ENCODE measurements at places on chromosomes 11 and 22.

DNA sequence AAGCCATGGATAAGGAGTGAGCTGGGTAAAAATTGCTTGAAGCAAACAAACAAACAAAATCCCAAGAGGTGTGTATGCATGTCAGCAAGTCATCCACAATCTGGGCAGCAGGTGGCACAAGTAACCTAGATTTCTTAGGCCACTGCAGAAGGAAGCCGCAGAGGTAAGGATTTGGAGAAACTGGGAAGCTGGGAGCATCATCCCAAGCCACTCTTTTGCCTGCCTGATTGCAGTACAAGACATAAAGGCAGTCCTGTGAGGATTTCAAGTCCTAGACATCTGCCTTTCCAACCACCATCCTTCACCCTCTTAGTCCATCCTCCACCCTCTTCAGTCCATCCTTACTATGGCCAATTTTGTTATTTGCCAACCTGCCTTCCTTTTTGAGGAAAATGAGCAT, 67.2 kb upstream of the BMAL1 start:
- DNase-seq: peak; percentile 62

DNA sequence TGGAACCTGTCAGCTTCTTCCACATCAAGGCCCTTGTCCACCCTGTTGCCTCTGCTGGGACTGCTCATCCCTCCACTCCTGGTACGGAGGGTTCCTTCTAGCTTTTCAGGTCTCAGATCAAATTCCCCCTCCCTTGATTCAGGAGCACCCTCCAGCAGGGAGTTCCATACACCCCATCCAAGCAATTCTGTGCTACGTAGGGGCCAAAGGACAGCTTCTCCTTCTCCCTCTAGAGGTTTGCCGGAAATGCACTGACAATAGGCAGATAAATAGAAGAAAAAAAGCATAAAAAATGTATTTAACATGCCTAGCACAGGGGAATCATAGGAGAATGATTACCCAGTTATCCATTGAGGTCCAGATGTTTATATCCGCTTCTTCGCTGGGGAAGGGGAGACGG, 3.3 kb upstream of the CARD10 start:
- DNase-seq: no peak

DNA sequence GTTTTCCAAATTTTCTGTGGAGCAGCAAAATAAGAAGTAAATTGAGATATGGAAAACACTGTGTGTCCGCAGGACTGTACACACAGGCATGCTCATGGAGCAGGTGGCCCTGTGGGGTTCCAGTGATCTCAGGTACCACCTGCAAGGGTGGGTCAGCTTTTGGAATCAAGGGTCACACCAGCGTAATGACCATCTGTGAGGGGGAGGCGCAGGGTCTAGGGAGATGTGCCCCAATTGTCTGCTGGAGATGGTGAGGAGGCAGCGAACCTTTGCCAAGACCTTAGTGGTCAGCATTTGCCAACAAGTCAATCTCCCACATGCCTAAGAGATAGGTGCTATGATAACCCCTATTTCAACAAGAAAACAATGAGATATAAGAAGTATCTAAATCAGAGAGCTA, 49.4 kb downstream of the SHANK2 start:
- no peak for DNase-seq

GRCh38 chr11:74388678-74389327, 9.4 kb downstream of the PGM2L1 start:
- DNase-seq: peak; percentile 90

DNA sequence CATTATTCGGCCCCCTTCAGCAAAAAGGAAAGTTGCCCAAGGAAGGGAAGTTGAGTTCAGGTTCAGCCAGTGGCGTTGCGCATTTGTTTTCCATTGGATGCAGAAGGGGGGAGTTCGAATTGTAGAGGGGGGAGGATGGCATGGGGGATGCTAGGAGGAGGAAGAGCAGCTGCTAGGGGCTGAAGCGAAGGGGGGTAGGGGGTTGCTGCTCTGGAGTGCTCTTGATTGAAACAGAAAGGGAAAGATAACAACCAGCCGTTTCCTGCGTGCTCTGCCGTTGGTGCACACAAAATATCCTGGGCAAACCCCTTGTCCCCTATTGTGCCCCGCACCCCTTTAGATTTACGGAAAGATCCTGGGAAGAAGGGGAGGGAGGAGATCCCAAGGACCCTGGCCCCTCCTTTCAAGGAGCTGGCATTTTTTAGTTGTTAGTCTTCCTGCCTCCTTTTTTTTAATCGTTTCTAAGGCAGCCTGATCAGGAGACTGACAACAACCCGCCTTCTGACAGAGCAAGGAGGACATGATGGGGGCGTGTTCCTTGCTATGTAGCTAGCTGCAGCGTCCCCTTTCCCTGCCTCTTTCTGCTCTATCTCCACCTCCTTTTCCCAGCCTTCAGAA, 2.1 kb downstream of the KMT2A start:
- peak; percentile 71 for DNase-seq

DNA sequence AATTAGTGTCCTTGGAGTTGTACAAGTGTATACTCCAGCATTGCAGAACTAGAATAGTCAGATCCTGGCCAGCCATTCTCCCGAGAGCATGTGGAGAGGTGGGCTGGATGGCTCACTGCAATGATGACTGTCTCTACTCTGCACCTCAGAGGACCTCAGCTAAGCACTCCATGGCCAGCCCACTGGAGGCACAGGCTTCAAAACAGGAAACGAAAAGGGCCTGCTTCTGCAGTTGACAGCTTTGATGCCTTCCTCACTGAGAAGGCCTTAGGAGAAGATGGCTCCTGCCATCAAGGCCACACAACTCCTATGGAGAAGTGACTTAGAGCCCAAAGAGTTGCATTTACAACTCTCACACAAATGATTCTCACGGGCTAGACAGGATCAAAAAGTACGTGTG, 9.1 kb downstream of the POLD4 start:
- peak; percentile 58 for DNase-seq

GRCh38 chr11:45917286-45917622, 423 bp downstream of the PEX16 start:
- DNase-seq: peak; percentile 37

DNA sequence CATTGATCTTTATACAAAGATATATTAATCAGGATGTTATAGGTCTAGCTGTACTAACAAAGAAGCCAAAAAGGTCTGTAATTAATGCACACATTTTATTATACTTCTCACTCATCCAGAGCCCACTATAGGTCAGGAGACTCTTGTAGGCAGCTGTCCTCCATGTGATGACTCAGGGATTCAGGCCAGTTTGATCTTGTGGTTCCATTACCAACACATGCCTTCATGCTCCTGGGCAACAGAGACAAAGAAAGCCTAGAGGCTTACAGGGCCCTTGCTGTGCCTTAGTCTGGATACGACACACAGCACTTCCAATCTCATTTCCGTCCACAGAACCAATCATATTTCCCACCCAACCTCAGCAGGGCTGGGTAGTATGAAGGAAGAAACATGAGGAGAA, 150.3 kb upstream of the NCAM1 start:
- no peak for DNase-seq

GRCh38 chr22:21766691-21767462, 31.3 kb upstream of the YPEL1 start:
- DNase-seq: peak; percentile 79

- DNase-seq: peak; percentile 64
Observed at GRCh38 chr11:90476442-90477007, 253.7 kb upstream of the CHORDC1 start.

DNA sequence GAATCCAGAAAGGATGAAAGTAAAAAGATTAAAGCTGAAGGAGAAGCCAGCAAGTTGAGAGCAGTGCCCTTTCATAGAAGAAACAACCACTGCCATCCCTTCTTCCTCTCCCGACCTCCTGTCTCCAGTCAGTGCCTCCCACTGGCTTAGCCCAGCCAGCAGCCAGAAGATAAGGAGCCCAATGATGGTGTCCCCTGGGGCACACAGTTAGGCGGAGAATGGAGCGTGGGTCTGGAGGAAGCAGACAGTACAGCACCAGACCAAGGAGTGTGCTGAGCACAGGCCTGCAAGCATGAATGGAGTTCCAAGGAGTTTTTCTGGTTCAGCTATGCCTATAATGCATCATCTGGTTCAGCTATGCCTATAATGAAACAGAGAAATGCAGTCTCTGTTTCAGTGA, 54.3 kb upstream of the TNRC6B start:
- no peak for DNase-seq

DNA sequence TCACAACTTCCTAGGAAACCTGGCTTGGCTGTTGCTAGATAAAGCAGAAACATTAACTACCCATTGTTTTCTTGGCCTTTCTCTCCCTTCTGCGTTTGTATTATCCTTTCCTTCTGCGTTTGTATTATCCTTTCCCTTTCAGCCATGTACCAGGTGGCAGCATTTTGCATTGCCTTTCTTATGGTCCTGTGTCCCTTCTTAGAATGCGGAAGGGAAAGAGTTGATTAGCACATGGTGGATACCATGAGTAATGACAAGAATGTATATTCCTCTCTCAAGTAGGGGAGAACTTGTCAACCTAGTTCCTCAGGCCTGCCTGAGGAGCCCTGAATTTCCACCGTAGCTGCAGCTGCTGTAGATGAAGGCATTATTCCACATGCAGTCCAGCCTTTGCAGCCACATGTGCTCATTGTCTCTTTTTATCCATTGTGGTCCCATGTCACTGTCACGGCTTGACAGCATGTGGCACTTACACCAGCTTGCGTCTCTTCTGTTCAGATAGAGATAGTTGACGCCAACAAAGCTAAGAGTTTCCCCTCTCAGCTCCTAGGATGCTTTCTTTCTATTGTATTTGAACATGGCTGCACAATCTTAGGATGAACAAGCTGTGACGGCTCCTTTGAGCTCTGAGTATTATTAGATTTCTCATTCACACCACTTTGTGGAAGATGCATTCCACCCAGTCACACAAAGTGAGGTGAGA, 44.8 kb downstream of the SLN start:
- no peak for DNase-seq

DNA sequence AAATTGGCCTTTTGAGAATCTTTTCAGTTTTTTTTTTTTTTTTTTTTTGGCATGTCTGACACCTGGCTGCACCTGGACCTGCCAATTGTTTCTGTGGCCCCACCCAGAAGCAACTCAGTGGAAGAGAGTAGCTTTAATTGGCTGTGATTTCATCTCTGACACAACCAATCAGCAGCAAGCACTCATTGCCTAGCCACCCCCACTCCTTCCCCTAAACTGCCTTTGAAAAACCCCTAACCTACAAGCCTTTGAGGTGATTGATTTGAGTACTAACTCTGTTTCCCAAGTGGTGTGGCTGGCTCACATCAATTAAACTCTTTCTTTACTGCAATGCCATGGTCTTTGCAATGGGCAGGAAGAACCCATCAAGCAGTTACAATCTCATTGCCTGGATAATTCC, 98.2 kb upstream of the CHORDC1 start:
- peak; percentile 24 for DNase-seq

DNA sequence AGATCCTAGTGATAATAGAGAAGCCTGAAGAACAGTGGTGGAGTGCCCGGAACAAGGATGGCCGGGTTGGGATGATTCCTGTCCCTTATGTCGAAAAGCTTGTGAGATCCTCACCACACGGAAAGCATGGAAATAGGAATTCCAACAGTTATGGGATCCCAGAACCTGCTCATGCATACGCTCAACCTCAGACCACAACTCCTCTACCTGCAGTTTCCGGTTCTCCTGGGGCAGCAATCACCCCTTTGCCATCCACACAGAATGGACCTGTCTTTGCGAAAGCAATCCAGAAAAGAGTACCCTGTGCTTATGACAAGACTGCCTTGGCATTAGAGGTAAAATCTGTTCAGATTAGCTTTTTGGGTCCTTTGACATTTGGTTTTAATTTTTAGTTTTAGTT, 16.7 kb downstream of the CRKL start:
- DNase-seq: no peak

GRCh38 chr11:126284829-126285228, 1.9 kb downstream of the TIRAP start:
- peak; percentile 99 for DNase-seq

DNA sequence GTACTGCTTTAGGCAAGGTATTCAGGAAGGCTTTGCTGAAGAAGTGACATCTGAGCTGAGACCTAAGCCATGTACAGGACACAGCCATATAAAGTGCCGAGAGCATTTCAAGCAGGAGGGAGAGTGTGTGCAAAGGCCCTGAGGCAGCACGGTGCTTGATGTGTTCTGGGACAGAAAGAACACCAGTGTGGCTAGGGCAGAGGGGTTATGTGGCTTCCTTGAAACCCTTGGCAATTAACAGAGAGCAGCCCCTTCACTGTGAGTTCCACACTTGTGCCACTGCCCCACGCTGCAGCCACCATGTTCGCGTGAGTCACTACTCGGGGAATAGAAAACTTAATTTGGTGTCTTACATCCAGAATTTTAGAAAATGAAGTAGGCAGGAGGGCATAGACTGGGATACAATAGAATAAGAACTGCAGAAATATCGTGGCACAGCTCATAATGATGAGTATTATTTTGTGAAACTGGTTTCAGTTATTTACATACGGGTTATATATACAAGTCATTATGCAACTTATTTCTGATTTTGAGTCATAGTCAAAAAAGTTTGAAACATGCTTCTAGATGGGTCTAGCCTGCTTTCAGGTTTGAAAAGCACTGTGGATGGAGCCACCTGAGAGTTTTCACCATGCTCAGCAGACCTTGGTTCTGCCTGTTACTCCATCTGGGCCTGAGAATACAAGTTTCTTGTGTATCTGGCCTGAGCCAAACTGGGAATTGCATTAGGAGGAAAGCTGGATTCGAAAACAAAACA, 11.8 kb downstream of the IL10RA start:
- DNase-seq: peak; percentile 42

- no peak for DNase-seq
Observed at GRCh38 chr11:75816561-75817239, 1.7 kb downstream of the UVRAG start.

DNA sequence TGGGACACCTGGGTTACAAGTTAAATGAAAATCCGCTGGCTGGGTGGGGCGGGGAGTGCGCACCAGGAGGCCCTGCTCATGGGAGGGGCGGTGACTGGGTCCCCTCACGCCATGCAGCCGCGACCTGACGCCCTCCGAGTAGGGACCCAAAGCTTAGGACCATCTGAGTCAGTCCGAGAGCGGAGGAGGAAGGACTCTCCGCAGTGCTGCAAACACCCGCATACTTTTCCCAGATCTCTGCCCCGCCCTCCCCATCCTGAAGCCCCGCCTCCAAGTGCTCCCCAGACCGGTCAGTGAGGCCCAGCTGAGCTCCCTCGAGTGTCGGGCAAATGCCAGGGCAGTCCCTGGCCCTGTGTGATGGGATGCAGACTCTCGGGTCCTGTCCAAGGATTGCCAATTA, 6.6 kb upstream of the FLI1 start:
- DNase-seq: no peak

GRCh38 chr11:15800111-15800800, 556.1 kb downstream of the SOX6 start:
- no peak for DNase-seq

DNA sequence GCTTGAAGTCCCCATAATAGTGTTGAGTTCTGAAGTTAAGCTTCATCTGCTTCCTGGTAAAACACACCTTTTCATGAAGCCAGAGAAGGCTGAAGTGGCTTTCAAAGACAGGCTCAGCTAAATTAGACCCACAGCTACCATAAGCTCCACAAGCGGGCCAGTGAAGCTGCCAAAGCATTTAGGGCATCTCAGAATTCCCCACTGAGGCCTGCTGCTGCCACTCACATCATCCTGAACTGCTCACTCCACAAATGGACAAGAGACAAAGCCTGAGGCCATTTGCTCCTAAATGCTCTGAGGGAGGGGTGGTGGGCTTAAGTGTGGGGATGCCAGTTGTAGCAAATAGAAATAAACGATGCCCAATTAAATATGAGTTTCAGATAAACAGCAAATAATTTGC, 14.6 kb downstream of the CCDC83 start:
- no peak for DNase-seq
